ENCODE measurements at places on chromosomes 16 and 17.

- peak; percentile 84 for DNase-seq
These were observed 17.1 kb upstream of the PHF12 start for GRCh38 chr17:28968231-28968913.

DNA sequence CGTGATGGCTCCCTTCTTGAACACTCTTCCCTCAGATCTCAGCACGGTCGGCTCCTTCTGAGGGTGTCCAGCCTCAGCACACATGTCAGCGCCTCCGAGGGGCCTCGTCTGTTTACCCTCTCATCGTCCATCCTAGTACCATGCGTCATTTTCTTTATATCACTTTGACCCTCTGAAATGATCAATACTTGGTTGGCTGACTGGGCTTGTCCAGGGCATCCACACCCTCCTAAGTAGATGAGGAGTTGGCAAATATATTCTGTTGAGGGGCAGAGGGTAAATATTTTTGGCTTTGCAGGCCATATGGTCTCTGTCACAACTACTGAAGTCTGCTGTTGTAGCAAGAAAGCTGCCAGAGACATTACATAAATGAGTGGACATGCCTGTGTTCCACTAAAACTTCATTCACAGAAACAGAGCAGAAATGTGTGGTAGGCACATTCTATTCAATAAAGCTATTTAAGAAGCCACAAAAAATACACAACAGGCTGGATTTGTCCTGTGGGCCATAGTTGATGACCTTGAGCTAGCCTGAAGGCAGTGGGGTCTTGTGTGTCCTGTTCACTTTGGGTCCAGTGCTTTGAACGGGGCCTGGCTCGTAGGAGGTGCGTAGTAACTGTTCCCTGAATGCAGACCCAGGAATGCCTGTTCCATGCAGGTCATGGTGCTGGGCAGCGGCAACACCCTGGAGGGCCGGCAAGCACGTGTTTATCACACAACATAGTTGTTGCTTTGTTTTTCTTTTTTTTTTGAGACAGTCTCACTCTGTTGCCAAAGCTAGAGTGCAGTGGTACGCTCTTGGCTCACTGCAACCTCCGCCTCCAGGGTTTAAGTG lies 185.8 kb downstream of the SNX29 start:
- DNase-seq = no peak

- DNase-seq = no peak
These were observed 957.1 kb upstream of the RBFOX1 start for GRCh38 chr16:6375465-6376075.

DNA sequence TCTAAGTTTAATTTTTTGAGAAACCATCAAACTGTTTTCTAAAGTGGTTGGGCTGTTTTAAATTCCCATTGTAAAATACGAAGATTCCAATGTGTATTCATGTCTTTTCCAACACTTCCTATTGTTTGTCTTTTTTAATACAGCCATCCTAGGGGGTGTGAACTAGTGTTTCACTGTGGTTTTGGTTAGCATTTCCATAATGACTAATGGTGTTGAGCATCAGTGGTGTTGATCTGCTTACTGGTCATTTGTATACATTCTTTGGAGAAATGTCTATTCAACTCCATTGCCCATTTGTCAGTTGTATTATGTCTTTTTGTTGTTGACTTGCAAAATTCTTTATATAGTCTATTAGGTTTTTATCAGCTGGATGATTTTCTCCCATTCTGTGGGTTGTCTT lies 239.2 kb upstream of the AXIN2 start:
- no peak for DNase-seq

DNA sequence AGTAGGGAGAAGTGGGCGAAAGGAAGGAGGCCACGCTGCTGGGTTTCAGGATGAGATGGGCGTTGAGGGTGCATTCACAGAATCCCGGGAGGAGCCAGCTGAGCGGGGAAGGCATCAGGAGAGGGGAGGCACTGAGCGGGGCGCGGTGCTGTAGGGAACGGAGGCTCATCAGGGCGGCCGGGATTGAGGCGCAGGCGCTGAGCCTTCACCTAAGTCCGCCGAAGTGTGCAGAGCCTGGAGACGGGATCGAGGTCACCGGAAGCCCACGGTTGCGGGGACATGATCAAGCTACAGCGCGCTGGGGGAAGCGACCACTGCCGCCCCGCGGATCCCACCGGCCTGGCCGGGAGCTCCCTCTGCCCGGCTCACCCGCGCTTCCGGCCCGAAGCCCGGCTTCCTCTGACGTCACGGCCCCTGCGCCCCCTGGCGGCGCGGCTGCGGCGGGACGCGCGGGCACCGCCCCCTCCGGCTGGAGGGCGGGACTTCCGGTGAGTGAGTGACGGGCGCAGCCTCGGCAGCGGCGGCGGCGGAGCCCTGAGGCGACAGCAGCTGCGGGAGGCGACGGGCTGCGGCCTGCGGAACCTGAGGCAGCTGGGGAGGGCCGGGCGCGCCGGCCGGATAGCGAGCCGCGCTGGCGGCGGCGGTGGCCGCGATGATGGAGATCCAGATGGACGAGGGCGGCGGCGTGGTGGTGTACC lies at the start of gene MAPK8IP3:
Gene MAPK8IP3, plus strand, starts transcription at position 508 of the 698 bp plus-strand sequence. Its CDS starts 145 bp downstream, at position 653.
- DNase-seq = peak; percentile 97

DNA sequence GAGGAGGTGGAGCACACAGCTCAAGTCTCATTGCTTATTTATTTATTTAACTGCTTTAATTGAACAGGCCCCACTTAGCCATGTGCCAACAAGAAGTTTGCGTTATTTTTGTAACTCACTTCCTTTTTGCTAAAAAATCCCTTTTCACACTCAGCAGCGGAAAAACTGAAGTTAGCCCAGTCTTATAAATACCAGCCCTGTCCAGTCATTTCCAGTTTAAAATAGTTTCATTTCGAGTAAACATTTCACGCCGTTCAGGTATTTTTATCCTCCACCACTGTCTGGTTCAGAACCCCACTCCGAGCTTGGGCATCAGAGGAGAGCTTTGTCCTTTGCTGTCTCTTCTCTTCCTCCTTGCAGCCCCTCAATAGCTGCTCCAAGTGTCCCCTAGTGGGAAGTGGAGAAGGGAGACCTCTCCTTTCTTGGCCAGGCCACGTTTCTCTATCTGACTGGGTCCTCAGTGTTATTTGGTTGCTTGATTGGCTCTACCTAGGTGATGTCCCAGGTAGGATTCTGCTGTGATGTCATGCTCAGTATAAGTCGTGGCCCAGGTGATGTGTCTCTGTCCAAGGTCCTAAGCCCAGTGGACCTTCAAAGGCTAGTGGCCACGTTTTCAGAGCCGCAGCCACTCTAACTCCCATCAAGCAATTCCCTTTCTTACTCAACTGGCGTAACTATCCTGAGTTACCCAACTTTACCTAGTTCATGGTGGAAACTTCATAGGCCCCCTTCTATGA lies 53.0 kb upstream of the GAS7 start:
- no peak for DNase-seq
